ENCODE measurements at places on chromosomes 7 and 10.

DNA sequence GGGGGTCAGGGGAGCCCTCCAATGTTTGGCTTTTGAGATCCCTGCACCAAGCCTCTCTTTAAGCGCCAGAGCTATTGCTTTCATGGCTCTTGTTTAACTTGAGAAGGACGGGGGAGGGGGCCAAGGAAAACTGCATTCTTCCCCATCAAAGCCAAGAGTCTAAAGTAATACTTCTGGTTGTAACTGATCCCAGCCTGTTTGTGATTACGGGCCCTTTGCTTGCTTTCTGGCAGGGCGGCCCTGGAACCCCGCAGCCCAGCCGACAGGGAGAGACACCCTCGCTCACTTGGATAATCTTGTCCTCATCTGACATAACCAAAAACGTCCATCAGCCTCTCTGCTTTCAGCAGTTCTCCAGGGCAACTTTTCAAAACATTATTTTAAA is 154.7 kb downstream of the NEURL1 start:
- DNase-seq: no peak

DNA sequence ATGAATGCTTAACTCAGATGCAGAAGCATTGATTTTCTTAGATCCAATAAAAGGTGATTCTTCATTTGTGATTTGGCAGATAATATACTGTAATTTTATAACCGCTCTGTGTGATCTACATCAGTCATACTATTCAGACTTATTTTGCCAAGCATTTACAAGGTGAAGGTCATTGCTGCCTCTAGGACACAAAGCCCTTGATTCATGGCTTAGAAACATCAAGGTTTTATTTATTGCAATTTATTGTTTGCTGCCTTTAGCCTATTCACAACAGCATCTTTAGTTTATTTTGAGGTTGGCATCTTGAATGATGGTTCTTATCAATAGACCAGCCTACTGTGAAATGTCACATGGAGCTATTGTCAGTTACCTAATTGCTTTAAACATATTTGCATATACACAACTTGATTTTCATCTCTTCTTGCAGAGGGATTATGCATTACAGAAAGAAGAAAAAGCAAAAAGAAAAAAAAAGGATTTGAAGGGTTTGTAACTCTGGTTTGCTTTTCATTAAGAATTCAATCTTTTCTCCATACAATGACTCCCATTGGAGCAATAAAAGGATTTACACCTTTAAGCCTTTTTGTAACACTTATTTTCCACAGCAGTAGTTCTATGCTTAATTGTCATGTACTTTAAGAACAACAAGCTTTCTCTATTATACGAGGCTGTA is 1371.6 kb upstream of the CELF2 start:
- no peak for DNase-seq

- no peak for DNase-seq
These were observed 507.4 kb downstream of the ANKRD7 start for GRCh38 chr7:118731854-118732253.

- DNase-seq: no peak
These were observed 108.4 kb downstream of the KIF20B start for GRCh38 chr10:89809766-89810165.

Data from G401 (cell line).